Airway epithelial cell (primary cell): ENCODE measurements at places on chromosomes 1 and 21. TPM values are rescaled to one million over a fixed set of nuclear protein-coding genes. Genes with fewer than 3 reads are reported as not detected.

AMY1C gene
- total RNA-seq = 1.4 and 1.7 TPM in 2 replicates

SLC5A9 gene
- total RNA-seq = not detected in 2 replicates

MASP2 gene
- total RNA-seq = 0.35 TPM in 1 of 2 replicates, not detected in the other

DEPDC1 gene
- total RNA-seq = 12.5 and 15.9 TPM in 2 replicates

LCE3E gene
- 0.23 and 0.63 TPM in 2 replicates for total RNA-seq

FCRL4 gene
- total RNA-seq = not detected in 2 replicates
